ENCODE measurements at places on chromosomes 12 and 14.

GRCh38 chr12:62270384-62270783, 10.2 kb downstream of the USP15 start:
- no peak for DNase-seq

GRCh38 chr12:23099104-23099503, 474.1 kb downstream of the ETNK1 start:
- DNase-seq: no peak

DNA sequence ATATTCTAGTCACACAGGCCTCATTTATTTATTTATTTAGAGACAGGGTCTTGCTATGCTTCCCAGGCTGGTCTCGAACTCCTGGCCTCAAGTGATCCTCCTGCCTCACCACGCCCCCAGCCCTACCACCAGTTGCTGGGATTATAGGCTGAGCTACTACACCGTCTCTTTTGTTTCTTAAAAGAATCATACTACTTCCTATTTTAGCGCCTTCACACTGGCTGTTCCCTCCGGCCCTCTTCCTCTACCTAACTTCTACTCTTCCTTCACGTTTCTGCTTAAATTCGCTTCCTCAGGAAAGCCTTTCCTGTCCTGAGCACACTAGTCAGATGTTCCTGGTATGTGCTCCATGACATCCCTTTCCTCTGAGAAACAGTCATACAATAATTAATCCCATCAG, 6.4 kb upstream of the MRPL42 start:
- DNase-seq: no peak

GRCh38 chr12:67918441-67918840, 70.8 kb upstream of the IFNG-AS1 start:
- no peak for DNase-seq

GRCh38 chr12:59084511-59085375, 164.4 kb upstream of the LRIG3 start:
- DNase-seq: no peak

DNA sequence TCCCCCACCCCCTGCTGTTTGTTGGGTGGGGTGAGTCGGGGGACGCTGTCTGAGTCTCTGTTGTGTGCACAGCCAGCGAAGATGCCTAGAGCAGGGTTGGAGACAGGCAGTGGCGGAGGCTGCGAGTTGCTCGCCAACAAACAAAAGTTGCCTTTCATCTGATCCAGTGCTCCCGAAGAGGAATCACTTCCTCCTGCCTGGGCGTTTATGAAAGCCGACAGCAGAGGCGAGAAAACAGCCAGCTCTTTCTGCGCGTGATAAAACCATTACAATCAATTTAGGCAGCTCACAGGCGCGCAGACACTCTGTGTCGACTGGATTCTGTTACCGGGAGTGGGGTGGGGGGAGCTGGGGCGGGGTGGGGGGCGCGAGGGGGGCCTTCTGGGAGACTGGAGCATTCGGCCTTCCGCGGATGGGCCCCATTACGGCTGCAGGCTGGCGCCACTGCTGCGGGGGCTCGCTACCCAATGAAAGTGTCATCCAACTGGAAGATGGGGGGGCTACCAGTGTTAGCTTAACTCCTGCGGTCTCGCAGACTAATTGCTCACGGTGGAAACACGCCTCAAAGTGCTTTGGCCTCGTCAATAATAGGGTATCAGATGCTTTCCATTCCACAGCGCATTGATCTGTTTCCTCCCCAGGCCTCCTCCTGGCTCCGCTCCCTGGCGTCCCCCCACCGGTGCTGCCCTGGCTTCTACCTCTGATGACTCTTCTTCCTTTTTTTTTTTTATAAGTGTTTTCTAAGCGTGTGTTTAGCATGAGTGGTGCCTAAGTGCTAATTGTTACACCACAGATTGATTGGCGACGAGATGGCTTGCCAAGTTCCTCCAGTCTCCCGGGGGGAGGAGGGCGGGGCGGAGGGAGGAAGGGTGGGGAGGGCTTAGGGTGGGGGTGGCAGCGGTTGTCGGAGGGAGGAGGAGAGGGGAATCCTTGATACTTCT, 678.4 kb downstream of the MED13L start:
- DNase-seq: no peak

GRCh38 chr12:24197532-24197931, 248.1 kb upstream of the SOX5 start:
- DNase-seq: no peak

- no peak for DNase-seq
These were observed 191.7 kb downstream of the ALG10 start for GRCh38 chr12:34214011-34214410.

DNA sequence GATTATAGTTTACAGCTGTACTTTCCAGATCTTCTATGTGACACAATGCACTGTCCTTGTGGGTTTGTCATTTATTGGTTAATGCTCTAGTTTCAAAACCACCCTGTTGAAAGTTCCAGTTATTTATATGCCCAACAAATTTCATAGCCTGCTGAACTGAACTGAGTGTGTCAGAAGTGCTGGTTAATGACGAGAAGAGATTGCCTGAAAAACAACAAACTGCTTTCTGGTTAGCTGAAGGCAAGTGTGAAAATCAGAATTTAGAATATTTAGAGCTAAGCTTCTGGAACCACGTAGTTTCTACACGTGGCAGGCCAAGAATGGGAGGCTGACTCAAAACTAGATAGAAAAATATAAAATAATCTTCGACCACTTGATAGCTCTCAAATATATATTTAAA, 19.1 kb upstream of the RIN3 start:
- DNase-seq: no peak

- no peak for DNase-seq
These were observed 377.9 kb upstream of the RGS6 start for GRCh38 chr14:71554323-71554722.

GRCh38 chr14:78638926-78639325, 468.8 kb downstream of the NRXN3 start:
- no peak for DNase-seq

- DNase-seq: no peak
These were observed 44.4 kb upstream of the CERS5 start for GRCh38 chr12:50211392-50212070.
